Mesenchymal stem cell (in vitro differentiated cells and primary cell): ENCODE measurements at places on chromosomes 1 and 21.

GRCh38 chr1:226320930-226321329 lies 12.0 kb upstream of the LIN9 start:
- DNase-seq = no peak

DNA sequence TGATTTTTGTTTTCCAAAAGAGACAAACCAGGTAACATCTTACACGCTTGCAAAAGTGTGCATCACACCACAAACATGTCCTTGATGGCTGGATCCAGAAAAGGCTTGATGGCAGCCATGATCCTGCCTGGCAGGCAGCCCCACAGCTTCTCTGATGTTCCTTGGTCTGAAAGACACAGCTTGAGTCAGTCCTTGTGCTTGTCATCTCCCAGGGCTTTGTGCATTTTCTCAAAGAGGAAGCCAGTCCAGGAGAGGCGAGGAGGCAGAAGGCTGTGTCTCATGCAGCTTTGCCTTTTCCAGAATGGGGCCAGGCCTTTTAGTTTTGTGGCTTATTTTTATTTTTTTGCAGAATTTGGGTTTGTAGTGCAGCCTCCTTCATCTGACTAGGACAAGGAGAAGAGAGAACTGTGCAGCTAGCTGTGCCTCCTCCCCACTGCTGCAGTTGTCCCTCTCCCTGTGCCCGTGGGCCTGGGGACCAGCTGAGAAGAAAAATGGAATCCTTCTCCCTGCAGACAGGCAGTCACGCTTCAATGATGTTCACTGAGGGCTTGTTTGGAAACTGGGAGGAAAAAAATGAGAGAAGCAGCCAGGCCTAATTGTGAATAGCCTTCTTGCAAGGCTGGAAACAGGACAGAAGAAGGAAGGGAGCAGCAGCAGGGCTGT lies 7.4 kb downstream of the FNDC5 start:
- DNase-seq = no peak

DNA sequence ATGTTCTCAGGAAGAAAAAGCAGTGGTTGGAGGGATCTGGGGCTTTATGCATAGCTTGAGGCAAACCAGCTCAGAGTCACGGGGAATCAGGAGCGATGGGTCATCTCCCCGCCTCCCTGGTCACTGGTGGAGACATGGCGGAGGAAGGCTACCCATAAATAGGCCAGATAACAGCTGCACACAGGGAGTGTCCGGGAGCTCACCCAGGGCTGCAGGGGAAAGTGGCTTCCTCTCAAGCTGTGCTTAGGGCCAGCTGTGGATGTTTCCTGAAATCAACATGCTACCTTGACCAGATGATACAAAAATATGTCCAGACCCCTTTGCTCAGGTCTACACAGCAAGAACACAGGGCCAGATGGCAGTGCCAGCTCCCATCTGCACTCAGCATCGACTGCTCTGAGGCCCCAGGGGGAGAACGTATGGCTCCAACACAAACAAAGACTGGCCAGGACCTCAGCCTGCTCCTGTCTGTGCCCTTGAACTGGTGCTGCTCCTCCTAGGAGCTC lies 27.1 kb upstream of the RERE start:
- peak; percentile 61 for DNase-seq

- no peak for DNase-seq
These were observed 221.5 kb downstream of the PTPRC start for GRCh38 chr1:198860371-198860770.

GRCh38 chr1:14190508-14190907 lies 408.0 kb upstream of the KAZN start:
- no peak for DNase-seq

DNA sequence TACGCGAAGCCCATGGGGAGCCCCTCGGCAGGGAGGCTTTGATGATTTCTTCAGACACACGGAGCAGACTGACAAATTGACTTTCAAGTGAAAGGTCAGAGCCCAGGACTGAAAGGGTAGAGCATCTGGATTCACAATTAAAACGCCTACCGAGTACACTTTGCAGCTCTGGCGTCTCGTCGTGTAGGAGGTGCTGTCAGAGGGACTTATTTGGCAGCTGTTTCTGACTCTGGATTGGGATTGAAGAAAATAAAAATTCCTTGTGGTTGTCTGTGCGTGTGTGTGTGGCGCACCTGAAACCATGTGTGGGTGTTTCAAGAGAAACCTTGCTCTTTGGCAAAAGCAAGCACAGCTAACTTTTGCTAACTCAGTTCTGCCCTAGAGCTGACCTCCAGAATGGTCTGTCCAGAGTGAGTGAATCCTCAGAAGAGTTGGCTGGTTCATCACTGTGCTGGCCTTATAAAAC lies 348.7 kb downstream of the HLX start:
- DNase-seq = no peak

DNA sequence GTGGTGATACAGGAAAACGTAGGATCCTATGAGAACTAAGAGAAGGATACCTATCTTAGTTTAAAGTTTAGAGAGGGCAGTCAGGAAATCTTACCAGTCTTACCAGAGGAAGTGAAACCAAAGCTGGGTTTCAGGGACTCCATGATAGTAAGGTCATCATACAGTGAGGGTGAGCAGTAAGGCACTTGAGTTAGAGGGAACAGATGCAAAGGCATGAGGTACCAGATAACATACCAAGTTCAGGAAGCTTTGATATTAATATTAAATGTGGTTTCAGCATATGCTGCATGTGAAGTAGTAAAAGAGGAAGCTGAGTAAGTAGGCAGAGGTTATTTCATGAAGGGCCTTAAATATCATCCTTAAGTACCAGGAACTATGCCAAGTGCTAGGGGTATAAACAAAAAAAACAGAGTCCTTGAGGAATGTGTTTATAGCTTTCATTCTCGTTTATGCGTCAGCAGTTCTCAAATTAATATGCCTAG lies 16.9 kb downstream of the ATG4C start:
- DNase-seq = peak; percentile 64

- no peak for DNase-seq
These were observed 24.6 kb downstream of the PROX1 start for GRCh38 chr1:214012418-214012817.

GRCh38 chr21:39048574-39048973 lies 134.7 kb downstream of the PSMG1 start:
- DNase-seq = peak; percentile 39

- DNase-seq = peak; percentile 98
These were observed 47.1 kb downstream of the ATP2B4 start for GRCh38 chr1:203673550-203674411.

GRCh38 chr21:41956926-41957729 lies 3.3 kb upstream of the C2CD2 start:
- DNase-seq = peak; percentile 85

DNA sequence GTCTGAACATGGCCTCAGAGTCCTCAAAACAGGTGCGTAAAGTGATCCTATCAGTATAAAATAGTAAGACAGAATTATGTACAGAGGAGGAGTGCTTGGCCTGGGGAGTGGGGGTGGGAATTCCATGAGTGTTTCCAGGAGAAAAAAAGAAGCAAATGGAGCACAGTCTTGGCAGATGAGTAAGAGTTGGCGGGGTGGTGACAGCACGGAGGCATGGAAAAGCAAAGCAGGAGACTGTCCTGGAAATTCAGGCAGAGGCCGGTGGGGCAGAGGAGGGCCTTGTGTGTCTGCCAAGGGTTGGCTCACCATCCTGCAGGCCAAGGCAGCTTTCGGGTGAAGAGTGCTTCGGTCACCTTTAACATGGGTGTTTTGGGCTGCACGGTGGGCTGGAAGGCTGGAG lies 63.4 kb downstream of the OPTC start:
- DNase-seq = peak; percentile 80

DNA sequence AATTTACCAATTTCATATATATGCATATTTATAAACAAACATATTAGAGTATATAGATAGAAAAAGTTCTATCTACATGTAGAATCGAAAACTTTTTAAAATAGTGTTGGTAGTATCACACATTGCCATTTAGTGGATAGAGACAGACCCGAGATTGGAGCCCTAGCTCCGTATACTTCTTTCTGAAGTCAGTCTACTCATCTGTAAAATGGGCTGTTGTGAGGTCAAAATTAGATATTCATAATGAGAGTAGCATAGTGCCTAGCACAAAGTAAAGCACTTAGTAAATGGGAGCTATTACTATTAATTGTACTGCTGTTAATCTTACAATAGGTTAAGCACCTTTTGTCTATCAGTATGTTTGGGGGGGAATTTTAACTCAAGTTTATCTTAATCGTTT lies 4.2 kb upstream of the RSPH1 start:
- DNase-seq = no peak

- DNase-seq = peak; percentile 69
These were observed 31.3 kb downstream of the SMAP2 start for GRCh38 chr1:40404670-40405462.

- DNase-seq = peak; percentile 64
These were observed 59.0 kb downstream of the ALPL start for GRCh38 chr1:21568006-21568746.

DNA sequence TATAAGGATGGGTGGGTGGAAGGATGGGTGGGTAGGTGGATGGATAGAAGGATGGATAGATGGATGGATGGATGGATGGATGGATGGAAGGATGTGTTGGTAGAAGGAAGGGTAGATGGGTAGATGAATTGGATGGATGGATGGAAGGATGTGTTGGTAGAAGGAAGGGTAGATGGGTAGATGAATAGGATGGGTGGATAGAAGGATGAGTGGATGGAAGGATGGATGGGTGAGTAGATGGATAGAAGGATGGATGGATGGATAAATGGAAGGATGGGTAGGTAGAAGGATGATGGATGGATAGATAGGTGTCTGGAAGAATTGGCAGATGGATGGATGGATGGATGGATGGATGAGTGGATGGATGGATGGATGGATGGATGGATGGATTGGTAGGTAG lies 6.0 kb downstream of the MASP2 start:
- DNase-seq = no peak

DNA sequence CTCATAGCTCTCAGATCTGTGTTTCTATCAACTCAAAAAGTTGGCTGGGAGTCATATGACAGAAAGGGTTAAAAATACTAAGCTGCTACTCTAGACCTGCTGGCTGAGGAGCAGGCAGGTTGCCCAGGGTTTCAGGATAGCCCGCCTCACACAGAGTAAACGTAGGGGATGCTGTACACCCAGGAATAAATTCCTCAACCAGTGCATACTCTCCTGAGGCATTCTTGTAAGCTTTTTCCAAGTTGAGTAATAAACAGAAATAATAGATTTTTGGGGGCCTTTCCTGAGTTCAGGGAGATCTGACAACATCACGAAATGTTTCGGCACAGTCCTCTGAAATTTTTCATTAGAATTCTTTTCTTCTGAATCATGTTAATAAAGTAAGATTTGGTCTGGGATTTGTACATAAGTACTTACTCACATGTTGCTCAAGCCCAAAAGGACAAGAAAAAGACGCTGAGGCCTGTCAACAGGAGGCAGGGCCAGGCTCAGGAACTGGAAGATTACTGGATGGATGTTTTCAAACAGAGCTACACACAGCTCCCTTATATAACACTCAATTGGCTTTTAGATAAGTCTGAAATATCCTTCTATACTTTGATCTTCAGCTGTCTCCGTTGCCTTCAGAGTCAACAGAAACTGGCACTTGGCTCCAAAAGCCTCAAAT lies 41.0 kb downstream of the TGFBR3 start:
- DNase-seq = peak; percentile 92

DNA sequence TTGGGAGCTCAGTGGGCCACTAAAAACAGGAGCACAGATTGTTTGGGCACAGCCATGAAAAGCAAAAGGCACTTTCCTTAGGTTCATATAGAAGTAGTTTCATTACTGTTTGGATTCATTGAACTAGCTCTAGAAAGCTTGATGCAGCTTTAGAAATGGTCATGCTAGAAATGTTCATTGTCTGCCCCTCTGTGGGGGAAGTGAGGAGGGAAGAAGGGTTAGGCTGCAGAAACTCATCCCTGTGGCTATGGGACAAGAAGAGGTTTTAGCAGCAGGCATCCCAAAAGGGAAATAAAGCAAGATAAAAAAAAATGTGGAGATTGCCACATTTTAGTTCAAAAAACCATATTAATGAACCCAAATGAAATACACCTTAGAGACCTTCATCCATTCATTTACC lies 359.6 kb upstream of the PTBP2 start:
- no peak for DNase-seq

DNA sequence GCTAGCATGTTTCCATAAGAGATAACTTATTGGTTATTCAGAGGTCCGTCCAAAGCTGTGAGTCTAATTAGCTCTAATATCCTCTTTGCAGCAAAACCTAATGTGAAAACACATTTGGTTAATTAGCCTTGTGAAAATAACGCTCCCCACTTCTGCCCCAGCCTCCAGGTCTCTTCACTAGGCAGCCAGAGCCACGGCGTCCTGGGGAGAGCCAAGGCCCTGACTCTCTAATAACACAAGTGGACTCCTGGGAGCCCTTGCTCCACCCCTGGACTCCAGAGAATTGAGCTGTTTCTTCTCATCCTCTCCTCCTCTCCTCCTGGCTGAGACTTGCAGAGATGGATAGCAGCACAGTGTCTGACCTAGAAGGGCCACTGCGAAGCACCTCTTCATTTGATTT lies 78.8 kb downstream of the CCDC185 start:
- no peak for DNase-seq

- DNase-seq = no peak
These were observed 13.4 kb downstream of the TSNAX start for GRCh38 chr1:231541842-231542241.
